GM19239 (cell line): ENCODE measurements at places on chromosomes 6 and 20.

DNA sequence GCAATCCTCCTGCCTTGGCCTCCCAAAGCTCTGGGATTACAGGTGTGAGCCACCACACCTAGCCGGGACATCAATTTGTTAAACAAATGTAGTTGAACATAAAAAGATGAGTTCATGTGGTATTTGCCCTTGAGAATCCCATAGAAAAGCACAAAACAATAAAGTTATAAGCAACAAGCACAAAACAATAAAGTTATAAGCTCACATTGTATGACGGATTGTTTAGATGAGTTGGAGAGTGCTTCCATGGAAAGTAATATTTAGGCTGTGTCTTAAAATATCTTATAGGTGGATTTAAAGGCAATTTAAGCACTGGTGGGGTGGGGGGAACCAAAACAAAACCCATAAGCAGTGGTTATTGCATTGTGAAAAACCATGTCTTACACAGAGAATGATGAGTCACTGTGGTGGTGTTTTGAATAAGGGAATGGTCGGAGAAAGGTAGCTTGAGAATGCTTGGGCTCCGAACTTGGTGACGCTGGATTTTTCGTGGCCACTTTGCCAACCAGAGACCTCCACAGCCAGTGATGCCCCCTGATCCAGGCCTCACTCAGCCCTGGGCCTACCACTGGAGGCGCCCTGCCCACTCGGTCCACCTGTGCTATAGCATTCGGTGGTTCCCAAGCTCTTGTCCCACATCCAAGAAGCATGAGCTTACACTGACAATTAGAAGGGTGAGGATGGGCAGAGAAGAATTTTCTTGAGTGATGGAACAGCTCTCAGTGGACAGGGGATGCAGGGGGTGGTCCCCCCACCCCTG, 256.0 kb downstream of the CDKAL1 start:
- DNase-seq: no peak

DNA sequence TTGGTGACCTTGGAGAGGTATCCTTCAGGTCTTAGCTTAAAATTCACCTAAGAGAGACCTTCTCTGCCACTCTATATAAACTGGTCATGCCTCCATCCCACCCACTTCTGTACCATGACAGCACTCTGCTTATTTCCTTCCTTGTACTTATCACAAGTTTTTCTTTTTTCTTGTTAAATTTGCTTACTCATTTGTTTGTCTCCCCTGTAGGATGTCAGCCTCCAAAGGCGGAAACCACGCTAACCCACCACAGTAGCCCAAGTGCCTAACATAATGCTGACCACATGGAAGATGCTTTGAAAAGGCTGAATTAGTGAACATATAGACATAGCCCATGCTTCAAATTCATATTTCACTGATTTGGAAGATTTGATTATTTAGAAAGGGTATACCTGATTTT, 5.4 kb downstream of the BMP6 start:
- no peak for DNase-seq

GRCh38 chr6:15327271-15327670, 81.4 kb downstream of the JARID2 start:
- DNase-seq: no peak

DNA sequence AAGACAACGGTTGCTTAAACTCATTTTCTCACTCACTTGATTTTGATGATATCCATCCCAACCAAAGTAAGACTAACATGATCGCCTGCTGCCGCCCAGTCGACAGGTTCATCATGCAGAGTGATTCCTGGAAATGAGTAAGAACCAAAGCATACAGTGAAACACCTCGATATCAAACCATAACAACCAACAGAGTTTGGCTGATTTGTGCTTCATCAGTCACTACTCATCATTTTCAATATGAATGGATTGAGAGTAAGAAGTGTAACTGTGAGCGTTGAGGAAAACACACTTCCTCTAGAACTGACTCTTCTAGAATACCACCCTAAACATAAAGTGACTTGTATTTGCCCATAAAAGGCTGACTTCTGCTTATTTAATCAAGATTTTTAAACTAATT, 29.2 kb upstream of the ALDH8A1 start:
- no peak for DNase-seq

DNA sequence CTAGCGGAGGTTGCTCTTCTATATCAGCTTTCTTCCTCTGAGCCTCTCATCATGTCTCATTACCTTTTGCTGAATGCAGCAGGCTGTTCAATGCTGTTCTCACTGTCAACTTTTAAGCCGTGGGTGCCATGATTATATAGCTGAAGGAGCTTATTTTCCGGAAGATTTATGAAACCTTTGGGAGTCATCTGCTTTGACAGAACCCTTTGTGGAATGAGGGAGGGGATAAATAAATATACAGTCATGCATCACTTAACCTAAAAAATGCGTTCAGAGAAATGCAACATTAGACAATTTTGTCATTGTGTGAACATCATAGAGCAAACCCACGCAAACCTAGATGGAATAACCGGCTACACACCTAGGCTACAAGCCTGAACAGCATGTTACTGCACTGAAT, 102.2 kb upstream of the AKAP12 start:
- no peak for DNase-seq

DNA sequence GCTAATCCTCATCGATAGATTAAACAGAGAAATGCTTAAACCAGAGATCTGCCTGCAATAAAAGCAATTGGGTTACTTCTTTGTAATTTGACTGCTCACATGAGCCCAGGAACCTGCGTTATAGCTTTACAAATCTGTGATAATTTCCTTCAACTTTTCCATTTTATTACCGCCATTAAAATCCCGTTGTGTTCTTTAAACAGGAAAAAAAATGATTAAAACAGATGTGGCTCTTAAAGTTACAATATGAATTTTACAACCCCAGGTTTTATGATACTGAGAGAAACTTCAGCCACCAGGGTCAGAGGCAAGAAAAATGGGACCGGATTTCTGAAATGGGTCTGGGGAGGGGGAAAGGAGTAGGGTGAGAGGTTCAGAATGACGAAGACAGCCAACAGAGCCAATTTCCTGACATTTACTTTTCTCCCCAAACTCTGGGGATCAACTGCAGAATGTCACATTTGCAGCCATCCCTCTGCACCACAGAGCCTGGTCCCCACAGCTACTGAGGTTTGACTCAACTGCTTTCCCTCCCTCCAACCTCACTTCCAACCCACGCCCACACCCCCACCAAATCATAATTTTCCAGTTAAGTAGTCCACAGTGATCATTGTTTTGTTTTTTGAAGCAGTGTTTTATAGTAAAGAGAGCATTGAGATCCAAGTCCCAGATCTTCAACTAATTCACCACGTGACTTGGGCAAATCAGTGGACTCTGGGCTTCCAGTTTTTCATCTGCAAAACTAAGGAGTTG, 77.6 kb upstream of the EYA2 start:
- no peak for DNase-seq

DNA sequence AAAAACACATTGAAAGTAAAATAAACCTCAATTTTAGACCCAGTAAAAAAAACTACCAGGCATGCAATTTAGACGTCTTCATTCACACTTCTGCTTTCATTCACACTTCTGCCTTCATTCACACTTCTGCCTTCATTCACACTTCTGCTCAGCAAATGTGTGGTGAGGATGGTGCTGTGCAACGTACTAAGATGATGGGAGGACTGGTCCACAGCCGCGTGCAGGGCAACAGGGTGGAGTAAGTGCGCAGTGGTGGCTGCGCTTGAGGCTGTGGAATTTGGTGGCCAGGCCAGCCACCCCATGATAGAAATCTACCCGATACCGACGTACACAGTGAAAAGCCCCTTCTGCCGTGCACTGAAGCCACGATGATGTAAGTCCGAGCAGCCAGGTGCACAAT, 114.3 kb upstream of the CD93 start:
- no peak for DNase-seq
